BJ (cell line): ENCODE measurements at places on chromosomes 1 and 21.

DNA sequence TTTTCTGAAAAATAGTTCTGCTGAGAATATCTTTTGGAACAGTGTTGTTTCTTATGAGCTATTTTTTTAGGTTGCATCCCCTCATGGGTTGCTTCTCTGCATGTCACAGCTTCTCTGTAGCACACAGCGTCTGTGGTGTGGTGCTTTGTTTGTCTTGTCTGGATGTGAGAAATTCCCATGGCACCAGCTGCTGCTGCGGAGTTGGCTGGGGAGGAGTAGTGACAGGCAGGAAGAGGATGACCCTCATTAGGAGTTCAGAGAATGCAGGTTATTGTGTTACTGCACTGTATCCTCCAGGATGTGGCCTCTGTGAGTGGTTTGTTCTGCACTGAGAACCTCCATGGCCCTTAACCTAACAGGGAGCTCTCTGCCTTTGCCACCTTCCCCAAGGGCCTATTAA, 64.8 kb downstream of the TSEN15 start:
- no peak for DNase-seq

GRCh38 chr1:160260406-160261382, 1.7 kb downstream of the DCAF8 start:
- DNase-seq, result peak; percentile 75

GRCh38 chr1:186518395-186518794, 57.5 kb upstream of the PDC start:
- no peak for DNase-seq

- no peak for DNase-seq
These were observed 120.5 kb downstream of the LRRC7 start for GRCh38 chr1:69688193-69688592.

DNA sequence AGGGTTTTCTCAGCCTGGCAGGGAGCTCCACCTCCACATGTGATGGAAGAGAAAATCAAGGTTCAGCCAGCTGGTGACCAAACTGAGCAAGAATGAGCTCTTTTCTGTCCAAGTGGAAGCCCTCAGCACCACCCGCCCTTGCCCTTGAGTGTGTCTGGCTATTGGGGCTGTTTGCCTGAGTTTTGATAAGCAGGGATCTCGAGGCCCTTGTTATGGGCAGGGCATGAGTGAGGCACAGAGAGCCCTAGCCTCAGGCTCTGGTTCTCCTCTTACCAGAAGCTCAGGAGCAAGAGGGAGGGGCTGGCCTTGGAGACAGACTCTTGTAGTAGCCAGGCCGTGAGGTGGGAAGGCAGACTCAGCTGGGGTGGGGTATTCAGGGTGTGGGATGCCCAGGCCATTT, 37.5 kb upstream of the ARF1 start:
- no peak for DNase-seq

DNA sequence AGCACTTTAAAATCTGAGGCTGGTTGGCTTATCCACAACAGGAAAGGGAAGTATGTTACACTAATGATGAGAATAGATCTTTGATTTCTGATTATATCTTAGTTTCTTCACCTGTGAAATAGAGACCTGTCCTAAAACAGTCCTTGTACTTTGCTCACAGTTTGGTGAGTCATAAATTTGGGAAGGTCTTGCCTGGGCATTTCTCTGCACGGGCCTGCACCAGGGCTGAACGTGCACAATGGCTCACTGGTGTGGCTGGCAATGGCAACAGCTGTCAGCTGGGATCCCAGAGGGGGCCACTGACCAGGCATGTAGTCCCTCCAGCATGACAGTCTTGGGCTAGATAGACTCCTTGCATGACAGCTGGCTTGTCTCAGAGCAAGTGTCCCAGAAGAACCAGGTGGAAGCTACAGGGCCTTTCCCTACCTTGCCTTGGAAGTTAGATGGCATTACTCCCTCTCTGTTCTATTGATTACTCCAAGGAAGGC, 367.4 kb downstream of the DISC1 start:
- DNase-seq, result no peak

DNA sequence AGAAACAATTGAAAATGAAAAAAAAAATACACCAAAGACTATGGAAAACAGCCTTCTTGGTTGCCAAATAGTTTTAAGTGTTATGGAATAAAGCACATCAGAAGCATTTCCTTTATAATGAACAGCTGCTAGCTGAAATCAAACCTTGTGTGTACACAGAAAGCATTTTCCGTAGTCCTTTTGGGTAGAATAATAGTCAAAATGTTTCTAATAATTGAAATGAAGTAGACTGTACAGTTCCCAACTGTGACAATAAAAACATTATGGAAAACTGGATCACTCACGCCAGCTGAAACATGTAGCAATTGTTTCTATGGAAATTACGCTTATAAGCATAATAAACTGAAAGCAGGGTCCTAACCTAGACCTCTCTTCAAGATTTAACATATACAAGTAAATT, 856.3 kb upstream of the B3GALT2 start:
- DNase-seq, result no peak

DNA sequence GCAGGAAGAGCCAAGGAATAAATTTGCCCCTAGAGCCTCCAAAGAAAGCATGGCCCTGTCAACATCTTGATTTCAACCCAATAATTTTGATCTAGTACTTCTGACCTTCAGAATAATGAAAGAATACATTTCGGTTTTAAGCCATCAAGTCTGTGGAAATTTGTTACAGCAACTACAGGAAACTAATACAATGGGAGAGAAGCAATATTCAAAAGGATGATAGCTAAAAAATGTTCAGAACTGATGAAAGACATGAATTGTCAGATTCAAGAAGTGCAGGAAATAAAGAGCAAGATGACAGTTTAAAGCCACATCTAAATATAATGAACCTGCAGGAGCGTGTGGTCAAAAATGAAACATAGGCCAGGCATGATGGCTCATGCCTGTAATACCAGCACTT, 24.8 kb upstream of the IFFO2 start:
- DNase-seq, result no peak

GRCh38 chr1:184941735-184942134, 32.6 kb downstream of the NIBAN1 start:
- no peak for DNase-seq

GRCh38 chr1:228363686-228364067, 43.0 kb downstream of the TRIM11 start:
- DNase-seq, result no peak

DNA sequence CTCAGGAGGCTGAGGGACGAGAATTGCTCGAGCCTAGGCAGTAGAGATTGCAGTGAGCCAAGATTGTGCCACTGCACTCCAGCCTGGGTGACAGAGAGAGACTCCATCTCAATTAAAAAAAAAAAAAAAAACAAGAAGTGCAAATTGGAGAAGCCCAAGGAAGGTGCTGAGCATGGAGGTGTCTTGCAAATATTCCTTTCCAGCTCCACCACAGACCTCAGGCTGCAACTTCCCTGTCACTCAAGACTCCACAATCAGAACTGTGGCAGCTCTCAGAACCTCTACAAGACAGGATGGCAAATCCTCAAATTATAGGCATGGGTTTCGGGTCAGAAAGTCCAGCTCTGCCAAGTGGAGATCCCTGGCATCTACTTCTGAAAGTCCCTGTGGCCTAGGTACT, 104.4 kb upstream of the TIAM1 start:
- DNase-seq, result no peak

DNA sequence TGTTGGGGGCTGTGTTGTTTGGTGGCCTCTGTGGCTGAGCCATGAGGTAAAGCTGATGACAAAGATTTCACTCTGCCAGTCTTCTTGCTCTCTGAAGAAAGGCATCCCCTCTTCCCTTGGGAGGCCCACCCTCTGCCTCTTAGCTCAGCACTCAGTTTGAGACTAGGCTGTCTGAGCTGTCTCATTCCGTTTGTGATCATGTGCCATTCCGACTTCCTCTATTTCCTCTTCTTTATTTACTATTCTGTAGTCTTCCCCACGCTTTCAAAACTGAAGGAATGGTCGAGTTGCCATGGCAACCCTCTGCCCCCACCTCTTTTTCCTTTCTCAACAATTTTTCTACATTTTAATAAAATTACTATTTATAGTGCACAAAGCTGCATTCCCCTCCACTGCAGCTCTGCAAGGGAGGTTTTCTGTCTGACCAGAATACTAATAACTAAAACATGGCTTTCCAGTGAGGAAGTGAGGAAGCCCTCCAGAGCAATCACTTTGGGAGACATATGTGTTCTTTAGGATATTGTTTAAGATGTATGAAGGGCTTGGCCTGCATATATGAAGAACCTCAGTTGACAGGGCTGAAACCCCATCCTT, 30.8 kb downstream of the KCNA3 start:
- no peak for DNase-seq

- no peak for DNase-seq
These were observed 60.8 kb downstream of the FAM163A start for GRCh38 chr1:179803918-179804317.

DNA sequence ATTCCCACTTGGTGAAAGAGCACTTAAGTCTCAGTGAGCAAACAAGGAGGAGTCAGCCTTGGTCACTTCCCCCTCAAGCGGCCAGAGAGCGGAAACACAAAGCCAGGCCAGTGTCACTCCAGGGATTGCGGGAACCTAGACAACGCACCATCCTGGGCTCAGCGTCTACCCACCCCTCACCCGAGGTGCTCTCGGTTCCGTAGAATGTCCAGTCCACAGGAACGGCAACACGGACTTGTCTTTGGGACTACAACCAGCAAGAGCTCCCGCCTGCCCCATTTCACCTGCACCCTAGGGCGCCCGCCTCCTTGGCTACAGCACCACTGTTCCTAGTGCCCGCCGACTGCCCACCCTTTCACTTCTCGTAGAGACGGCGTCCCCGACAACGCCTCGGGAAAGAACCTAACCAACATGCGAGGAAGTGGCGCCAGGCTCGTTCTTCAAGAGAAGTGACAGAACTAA, 509 bp downstream of the GDAP2 start:
- peak; percentile 5 for DNase-seq

GRCh38 chr1:151790940-151791651, 796 bp upstream of the TDRKH start:
- no peak for DNase-seq

- no peak for DNase-seq
These were observed 85.1 kb downstream of the CLDN17 start for GRCh38 chr21:30081506-30081905.

GRCh38 chr1:186620566-186621350, 59.5 kb downstream of the PTGS2 start:
- DNase-seq, result peak; percentile 72

DNA sequence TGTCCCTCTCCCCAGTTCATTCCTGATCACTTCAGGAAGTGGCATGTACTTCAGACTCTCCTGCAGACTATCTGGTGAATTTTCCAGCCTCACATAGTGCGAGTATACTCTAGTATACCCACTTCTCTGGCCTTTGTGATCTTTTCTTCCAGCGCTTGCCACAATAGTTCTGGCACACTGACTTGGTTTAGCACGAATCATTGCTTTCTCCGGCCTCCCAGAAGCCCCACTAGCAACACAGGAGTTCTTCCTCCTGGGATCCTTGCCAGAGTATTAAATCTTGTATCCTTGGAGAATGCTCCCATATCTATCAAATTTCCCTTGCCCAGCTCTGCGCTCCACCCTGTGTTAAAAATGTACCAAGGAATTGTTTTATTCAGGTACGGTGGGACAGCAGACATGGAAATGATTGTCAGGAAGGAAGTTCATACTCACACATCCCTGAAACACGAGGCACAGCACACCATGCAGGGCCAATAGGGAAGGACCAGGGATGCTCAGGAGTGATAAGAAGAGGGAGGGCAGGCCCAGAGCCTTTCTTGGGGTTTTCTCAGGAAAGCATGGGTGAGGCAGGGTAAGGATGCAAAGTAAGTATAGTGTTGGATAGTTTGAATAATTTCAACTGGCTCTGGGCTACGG, 136.7 kb downstream of the ADSS2 start:
- no peak for DNase-seq

DNA sequence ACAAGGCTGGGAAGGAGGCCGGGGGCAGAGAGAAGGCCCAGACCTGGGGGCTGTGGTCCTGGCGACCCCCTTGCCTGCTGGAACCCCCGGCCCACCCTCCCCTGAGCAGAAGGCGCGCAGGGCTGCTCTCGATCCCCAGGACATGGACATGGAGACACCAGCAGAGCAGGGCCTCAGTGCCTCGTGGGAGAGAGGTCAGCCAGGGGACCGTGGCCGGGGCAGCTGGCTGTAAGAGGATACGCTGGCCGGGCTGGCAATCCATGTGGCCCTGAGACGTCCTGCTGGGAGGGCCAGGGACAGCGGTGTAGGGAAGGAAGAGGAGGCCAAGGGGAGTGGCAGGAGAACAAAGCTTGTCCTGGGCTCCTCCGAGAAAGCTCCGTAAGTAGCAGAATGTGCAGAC, 132.2 kb downstream of the CASZ1 start:
- DNase-seq, result no peak
